GM23338 (cell line): ENCODE measurements at places on chromosomes 3 and 15. TPM values are rescaled to one million over a fixed set of nuclear protein-coding genes. Genes with fewer than 3 reads are reported as not detected.

The RBMS3 gene
- total RNA-seq, result 3.2 and 5.5 TPM in 2 replicates

The ROBO1 gene
- 63.8 and 78.3 TPM in 2 replicates for total RNA-seq

The CCDC33 gene
- total RNA-seq, result 0.27 and 2.6 TPM in 2 replicates

The KIF7 gene
- 13.4 and 20.1 TPM in 2 replicates for total RNA-seq

The DPPA2 gene
- total RNA-seq, result 9.3 and 14.3 TPM in 2 replicates

The PLA2G4E gene
- total RNA-seq, result not detected in 2 replicates

The CADPS gene
- 16.4 and 22.0 TPM in 2 replicates for total RNA-seq
